Stimulated activated CD8-positive, alpha-beta memory T cell treated with anti-CD3 and anti-CD28 coated beads, Interleukin-2, amount 100 ng/mL, for 1 hour (primary cell): ENCODE measurements at places on chromosomes 16 and 17.
A peak's percentile ranks its signal among the peaks of the same experiment; 100 is the strongest.

GRCh38 chr17:41976142-41976768 lies 9.7 kb downstream of the CNP start:
- DNase-seq = no peak

GRCh38 chr17:45366691-45367090 lies 49.9 kb upstream of the MAP3K14 start:
- no peak for DNase-seq

GRCh38 chr16:89510526-89510925 lies 2.3 kb downstream of the SPG7 start:
- DNase-seq = no peak

- DNase-seq = no peak
Measured at GRCh38 chr17:4393806-4394205, 27.3 kb upstream of the UBE2G1 start.

DNA sequence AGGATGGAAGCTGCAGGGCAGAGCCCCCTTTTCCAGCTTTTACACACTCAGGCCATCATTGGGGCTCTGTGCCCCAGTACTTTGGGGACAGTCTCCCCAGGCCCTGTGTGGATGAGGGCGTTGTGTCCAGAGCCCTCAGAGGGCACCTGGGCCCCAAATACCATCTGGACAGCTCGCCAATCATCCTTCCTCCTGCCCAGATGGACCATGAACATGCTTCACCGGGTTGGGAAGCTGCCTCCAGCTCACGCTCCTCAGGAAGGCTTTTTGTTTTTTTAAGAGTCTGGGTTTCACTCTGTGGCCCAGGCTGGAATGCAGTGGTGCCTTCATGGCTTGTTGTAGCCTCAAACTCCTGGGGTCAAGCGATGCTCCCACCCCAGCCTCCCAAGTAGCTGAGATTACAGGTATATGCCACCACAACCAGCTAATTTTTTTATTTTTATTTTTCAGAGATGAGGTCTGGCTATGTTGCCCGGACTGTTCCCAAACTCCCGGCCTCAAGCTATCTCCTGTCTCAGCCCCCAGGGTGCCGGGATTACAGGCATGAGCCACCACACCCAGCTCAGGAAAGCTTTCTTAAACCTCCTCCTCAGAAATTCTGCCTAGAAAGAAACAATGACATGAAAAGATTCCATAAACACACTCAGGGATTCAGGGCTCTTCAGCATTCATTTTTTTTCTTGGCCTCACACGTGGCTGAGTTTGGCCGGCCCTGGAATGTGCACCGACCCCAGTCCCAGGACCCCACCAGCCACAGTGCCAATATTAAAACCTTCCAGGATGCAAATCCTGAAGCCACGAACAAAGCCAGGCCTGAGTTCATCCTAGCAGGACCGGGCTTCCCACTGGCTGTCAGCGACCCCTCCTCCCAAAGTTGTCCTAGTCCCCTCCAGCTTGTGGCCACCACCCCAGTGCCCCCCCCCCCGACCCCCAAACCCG lies 27.4 kb upstream of the ZNF423 start:
- DNase-seq = no peak

GRCh38 chr17:27538156-27538955 lies 82.1 kb downstream of the KSR1 start:
- DNase-seq = no peak

- DNase-seq = no peak
Measured at GRCh38 chr16:4574919-4575705, 19.0 kb downstream of the C16orf96 start.

- no peak for DNase-seq
Measured at GRCh38 chr16:14187517-14188338, 116.6 kb downstream of the MRTFB start.

DNA sequence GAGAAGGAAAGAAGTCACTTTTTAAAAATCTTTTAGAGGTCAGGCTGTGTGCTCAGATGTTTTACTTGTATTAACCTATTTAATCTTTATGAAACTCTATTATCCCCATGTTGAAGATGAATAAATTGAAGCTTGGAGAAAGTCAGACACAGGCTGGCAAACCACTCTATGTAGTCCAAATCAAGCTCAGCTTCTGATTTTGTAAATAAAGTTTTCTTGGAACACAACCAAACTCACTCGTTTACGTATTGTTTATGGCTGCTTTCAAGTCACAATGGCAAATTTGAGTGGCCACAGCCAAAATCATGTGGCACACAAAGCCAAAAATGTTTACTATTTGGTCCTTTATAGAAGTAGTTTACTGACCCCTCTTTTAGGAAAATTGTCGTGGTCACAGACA lies 596.0 kb upstream of the CDH11 start:
- DNase-seq = no peak

GRCh38 chr17:48160177-48161081 lies 52.9 kb downstream of the SNX11 start:
- no peak for DNase-seq

DNA sequence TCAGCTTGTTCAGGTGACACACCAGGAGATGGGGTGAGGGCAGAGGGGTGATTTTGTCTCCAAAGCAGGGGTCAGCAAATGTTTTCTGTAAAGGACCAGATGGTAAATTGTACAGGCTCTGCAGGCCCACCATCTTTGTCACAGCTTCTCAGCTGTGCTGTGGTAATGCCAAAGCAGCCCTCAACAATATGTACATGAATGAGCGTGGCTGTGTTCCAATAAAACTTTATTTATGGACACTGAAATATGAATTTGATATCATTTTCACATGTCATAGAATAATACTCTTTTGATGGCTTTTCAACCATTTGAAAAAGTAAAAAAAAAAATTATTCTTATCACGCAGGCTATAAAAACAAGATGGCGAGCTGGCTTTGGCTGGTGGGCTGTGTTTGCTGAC lies 206.4 kb upstream of the RPL38 start:
- DNase-seq = no peak

GRCh38 chr17:17073030-17073564 lies 30.8 kb downstream of the MPRIP start:
- DNase-seq = no peak

- DNase-seq = no peak
Measured at GRCh38 chr17:78912082-78912481, 9.1 kb upstream of the CEP295NL start.

GRCh38 chr17:8896641-8897635 lies 29.5 kb upstream of the PIK3R6 start:
- no peak for DNase-seq

GRCh38 chr17:46212634-46213435 lies 19.6 kb upstream of the KANSL1 start:
- peak; percentile 26 for DNase-seq

GRCh38 chr17:43143201-43143600 lies 18.0 kb upstream of the BRCA1 start:
- no peak for DNase-seq

- DNase-seq = no peak
Measured at GRCh38 chr17:7072406-7072805, 7.6 kb downstream of the CLEC10A start.

GRCh38 chr17:41982026-41982760 lies 15.6 kb downstream of the CNP start:
- DNase-seq = no peak

DNA sequence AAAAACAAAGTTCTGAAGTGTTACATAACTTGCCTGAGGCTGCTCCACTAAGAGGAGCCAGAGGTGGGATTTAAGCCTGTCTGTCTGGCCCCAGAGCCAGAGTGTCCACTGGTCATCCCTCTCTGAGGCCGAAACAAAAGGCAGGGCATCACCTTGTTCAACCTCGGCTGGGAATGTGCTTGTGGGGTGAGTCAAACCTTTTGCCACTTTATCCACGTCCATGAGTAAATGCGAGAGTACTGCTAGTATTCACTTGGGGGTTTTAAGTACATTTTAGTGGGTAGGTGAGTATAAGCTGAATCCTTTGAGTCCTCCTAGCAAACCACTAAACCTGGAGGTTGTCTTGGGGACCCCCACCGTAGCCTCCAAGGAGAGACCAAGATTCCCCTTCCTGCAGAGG lies 103.5 kb downstream of the STX8 start:
- no peak for DNase-seq

- DNase-seq = no peak
Measured at GRCh38 chr16:59053911-59054310, 319.8 kb upstream of the GOT2 start.

DNA sequence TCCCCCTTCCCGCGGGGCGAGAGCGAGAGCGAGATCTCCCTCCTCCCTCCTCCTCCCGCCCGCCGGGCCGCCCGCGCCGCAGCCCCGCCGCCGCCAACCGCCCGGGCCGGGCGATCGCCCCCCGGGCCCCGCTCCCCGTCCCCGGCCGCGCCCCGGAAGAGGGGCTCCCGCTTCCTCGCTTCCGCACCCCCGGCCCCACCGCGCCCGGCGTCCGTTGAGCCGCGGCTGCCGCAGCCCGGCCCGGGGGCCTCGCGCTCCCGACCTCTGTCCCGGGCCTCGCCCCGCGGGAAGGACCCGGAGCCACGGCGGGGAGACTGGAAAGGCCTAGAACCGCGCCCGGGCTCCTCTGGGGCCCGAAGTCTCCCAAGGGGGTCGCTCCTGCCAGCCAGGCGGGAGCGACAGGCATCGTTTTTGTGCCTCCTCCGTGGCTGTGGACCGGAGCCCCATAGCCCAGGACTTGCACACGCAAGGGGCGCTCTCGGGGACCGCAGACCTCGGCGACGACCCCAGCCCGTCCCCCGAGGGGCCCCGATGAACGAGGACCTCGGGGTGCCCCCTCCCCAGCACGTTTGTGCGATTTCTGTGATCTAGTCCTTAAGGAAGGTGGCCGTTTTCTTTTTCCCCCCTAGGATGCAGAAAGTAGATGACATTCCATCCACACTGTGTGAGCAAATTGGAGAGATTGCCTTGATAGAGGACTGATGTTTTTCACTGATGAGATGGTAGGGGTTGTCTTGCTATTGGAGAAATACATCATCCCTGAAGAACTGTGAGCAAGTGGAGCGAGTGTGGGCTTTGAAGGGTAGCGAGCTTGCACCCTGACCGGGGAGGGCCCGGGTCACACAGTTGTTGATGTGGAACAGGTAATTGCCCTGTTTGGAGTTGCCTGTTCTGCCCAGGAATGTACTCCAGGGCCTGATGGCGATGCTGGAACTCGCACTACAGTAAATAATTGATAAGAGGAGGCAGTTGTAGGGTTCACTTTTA lies 611 bp downstream of the BANP start:
- no peak for DNase-seq

DNA sequence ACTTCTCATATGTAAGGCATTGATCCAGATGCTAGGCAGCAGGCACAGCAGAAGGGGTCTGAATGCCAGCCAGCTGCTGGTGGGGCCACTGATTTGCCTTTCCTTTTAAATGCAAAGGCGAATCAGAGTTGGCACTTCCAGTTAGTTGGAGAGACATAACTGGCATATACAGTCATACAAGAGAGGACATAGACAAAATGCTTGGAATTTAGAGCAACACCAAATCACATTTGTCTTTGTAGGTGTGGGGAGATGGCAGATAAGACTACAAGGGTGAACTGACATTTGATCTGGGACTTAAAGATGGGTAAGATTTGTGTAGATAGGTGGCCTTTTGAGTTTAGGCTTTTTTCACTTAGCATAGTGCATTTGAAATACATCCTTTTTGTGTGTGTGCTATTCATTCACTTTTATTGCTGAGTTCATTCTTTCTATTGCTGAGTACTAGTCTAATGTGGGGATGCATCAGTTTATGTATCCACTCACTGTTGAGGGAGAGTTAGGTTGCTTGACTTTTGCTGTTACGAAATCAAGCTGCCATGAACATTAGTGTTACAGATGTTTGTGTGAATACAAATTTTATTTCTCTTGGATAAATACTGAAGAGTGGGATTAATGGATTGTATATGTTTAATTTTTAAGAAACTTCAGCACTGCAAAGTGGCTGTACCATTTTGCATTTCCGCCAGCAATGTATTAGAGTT lies 74.1 kb downstream of the SPECC1 start:
- no peak for DNase-seq

DNA sequence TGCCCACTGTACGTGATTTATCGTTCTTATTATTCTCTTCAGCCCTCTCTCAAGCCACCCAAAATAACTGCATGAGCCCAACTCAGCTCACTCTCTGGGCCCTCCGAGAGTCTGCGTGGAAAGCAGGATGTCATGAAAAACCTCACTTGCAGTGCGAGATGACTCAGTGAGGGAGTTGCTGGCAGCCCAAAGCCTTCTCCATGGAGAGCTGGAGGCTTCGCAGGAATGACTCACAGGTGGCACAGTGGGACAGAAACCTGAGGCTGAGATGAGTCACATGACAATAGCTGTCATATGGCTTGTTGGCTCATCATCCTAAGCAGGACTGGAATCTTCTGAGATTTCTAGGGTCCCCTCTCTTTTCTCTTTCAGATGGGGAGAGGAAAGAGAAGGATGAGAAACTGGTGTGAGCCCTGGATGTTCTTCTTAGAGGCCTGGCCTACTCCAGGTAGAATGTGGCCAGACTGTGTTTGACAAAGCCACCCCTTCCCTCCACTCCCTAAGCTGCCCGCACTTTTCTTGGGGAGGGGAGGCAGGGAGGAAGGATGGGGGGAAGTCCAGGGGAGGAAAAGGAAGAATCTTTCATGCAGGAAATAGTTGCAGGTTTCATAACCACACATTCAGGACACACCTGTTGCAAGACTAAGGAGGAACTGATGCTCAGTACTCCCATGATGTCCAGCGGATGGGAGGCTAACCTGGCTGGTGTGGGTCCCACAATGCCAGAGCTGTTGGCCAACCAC lies 160.6 kb upstream of the RPL38 start:
- no peak for DNase-seq

GRCh38 chr16:83481589-83481988 lies 326.2 kb upstream of the HSBP1 start:
- DNase-seq = no peak

GRCh38 chr17:48545022-48545375 lies at the start of gene HOXB2:
TSS of gene HOXB2 (minus strand) at chr17:48545109. CDS start at chr17:48544911, 198 bp downstream.
- no peak for DNase-seq

GRCh38 chr16:86821895-86822294 lies 243.5 kb downstream of the FOXL1 start:
- DNase-seq = no peak

- DNase-seq = no peak
Measured at GRCh38 chr16:48558371-48558841, 51.6 kb downstream of the N4BP1 start.

GRCh38 chr17:28346746-28347246 lies 10.5 kb downstream of the POLDIP2 start:
- no peak for DNase-seq

GRCh38 chr16:84449156-84450140 lies 55.0 kb downstream of the MEAK7 start:
- no peak for DNase-seq
